ENCODE measurements at places on chromosomes 5 and 9. TPM values are rescaled to one million over a fixed set of nuclear protein-coding genes. Genes with fewer than 3 reads are reported as not detected.

CTXN3 gene
- total RNA-seq, result not detected

DNA sequence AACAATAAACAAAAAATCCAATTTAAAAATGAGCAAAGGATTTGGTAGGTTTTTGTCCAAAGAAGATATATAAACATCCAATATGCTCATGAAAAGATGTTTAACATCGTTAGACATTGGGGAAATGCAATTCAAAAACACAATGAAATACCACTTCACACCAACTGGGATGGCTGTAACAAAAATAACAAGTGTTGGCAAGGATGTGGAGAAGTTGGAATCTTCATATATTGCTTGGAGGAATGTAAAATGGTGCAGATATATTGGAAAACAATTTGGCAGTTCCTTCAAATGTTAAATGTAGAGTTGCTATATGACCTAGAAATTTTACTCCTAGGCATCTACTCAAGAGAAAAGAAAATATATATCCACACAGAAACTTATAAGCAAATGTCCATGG is 224.3 kb downstream of the AUH start:
- no peak for DNase-seq

- DNase-seq, result no peak
Observed at GRCh38 chr5:103582364-103582763, 19.8 kb upstream of the NUDT12 start.

GPRIN1 gene
- 34.0 TPM for total RNA-seq

CDC20B gene
- not detected for total RNA-seq

GRCh38 chr5:139955616-139956273 is 87.4 kb downstream of the NRG2 start:
- DNase-seq, result no peak

SELENOP gene
- 2.1 TPM for total RNA-seq

DNA sequence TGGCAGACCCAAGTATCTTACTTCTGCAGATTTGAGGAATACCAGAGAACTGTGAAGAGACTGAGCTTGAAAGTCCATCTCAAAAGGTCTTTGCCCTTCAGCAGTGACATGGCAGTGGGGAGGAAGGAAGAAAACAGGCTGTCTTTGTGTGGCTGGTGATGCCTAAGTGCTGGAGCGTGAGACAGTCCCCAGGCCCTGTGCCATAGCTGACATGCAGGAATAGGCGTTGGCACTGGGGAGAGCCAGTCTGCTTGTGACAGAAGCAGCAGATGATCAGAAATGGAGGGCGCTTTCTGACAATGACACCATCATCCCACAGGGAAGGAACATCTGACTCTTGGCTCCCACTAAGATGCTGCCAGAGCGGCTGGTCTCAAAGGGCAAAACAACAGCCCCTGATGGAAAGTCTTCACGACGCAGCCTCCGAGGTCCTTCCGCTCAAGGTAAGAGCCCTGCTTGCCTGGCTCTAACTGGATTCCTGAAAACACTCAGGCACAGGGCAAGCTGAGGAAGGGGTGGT is 15.5 kb upstream of the GLRX start:
- DNase-seq, result no peak

GRCh38 chr9:113343732-113344231 is 3.7 kb upstream of the WDR31 start:
- DNase-seq, result no peak

FST gene
- 0.14 TPM for total RNA-seq

DNA sequence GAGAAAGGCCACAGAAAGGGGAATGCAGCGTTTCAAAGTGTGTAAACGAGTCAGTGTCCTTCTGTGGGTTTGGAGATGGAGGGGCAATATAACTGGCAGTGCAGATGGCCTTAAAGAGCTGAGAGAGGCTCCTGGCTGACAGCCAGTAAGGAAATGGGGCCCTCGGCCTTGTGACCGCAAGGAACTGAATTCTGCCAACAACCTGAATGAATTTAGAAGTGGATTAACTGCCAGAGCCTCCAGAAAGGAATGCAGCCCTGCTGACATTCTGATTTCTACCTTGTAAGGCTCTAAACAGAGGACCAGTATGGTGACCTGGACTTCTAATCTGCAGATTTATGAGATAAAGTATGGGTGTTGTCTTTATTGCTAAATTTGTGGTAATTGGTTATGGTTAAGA is 17.5 kb upstream of the NREP start:
- DNase-seq, result no peak

LHX2 gene
- total RNA-seq, result not detected

STPG3 gene
- total RNA-seq, result not detected
